NCI-H2107 (cell line): ENCODE measurements at places on chromosomes 2 and 18.
A peak's percentile ranks its signal among the peaks of the same experiment; 100 is the strongest.

DNA sequence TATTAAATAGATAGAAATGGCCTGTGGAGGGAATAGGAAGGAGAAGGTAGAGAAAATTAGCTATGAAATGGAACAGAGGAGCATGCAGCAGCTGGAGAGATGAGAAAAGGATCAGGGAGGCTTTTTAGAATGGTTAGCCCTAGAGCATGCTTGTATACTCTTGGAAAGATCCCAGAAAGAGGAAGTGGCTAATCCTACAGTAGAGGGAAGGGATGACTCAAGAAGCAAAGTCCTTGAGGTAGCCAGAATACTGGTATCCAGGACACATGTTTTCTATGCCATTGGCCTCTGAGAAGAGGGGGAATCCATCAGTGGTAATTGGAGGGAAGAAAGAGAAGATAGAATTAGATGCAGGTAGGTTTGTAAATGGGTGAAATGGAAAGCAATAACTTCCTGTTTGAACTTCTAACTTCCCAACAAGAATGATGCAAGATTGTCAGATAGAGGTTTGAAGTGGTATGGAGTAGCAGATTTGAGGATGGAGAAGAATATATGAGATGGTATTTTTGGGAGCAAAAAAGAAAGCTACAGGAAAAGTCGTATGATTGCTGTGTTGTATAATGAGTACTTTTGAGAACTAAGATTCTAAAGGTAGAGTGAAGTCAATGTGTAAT, 17.1 kb upstream of the OSBPL6 start:
- DNase-seq: no peak

DNA sequence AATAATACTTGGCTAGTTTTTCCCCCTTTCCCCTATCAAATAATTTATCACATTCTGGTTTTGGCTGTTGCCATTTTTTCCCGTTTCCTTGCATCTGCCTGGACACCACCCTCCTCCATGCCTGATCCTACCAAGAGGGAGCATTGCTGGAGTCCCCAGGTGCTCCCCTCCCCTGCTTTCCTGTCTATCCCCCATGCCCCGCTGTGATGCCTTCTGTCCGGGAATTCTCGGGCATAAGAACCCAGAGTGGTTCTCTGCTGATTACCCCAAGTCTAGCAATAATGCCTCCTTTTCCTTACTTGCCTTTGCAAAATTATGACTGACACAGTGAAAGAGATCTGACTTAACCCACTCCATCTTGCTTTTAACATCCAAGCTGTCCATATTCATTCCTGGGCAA, 248.0 kb upstream of the PXDN start:
- no peak for DNase-seq

DNA sequence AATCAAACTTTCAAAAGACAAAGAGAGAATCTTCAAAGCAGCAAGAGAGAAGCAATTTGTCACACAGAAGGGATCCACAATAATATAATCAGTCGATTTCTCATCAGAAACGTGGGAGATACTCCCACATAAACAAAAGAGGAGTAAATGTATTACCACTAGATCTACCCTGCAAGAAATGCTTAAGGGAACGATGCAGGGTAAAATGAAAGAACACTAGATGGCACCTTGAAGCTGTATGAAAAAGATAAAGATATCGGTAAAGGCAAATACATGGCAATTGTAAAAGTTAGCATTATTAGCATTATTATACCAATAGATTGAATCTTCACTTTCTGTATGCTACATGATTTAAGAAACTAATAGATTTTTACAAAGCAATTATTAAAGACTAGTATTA, 677.0 kb downstream of the SUCLG1 start:
- DNase-seq: no peak

DNA sequence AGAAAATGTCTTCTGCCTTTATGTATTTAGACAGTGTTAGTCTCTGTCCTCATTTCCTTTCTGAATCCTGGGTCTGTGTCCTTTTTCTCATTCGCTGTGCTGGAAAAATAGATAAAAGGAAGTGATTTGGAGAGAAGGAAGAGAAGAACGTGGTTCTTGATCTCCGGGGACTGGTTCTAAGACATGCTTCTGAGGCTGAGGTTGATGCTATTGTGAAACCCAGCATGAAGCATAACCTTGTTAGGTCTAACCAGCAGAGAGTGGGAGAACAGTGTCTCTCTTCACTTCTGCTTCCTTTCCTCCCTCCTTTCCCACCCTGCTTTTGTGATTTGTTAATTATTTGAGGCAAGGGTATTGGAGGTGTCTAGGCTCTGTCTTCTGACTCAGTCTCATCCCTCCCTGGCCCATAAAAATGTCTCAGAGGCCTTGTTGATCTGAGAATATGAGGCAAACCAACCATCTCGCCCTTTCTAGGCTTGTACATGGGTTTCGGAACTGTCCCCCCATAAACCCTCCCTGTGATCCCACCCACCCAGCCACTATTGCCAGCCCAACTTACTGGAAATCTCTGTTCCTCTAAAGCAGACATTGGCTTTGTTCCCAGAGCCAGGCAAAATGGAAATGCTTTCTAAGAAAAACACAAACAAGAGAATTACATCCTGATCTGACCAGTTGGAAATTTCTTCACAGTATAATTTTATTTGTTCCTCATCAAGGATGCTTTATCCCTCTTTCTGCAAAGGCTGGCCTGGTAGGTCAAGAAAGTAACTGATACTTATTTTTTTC, 360.6 kb upstream of the TNP1 start:
- no peak for DNase-seq

DNA sequence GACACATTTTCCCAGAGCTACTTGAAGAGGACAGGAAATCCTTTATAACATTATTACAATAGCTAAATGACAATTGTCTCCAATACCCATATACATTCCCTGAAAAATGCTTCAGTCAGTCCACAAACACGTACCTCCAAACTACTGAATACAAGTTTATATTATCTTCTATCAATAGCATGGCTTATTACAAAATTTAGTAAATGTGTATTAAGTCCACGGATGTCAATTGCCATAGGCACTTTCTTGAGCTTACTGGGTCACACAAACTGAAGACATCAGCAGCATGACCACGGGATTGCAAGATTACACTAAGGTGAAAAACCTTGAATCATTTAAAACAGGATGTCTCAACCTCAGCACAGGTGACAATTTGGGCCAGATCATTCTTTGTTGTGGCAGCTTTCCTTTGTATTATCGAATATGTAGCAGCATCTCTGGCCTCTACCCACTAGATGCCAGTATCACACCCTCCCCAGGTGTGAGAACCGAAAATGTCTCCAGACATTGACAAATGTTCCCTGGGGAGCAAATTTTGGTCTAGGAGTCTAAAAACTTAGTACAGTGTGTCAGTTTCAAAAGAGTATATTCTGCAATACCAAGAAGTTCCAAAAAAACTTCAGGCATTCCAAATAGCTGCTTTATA, 1.4 kb downstream of the MBD2 start:
- peak; percentile 43 for DNase-seq

GRCh38 chr2:118642501-118642900, 204.9 kb downstream of the EN1 start:
- no peak for DNase-seq

- no peak for DNase-seq
Observed at GRCh38 chr2:156537141-156537540, 101.0 kb downstream of the GPD2 start.

DNA sequence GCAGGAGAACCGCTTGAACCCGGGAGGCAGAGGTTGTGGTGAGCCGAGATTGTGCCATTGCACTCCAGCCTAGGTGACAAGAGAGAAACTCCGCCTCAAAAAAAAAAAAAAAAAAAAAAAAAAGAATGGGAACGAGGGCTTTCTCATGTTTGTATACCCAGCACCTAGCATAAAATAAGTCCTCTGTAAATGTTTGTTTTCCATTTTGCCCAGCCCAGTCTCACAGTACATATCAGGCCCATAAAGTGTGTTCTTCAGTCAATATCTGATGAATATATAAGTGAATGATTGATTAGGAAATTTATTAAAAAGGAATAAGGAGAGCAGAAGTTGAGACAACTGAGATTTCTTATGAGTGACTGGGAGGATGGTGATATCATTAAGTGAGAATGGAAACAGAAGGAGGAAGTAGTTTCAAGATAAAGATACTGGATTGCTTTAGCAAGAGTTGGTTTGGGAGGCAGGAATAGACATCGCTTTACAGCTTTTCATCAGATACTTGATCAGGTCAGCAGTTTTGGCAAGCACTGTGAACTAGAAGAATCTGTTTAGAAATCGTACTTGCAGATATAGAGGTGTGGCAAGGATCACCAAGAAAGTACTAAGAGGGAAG, 327.5 kb downstream of the KIAA1328 start:
- DNase-seq: no peak

- no peak for DNase-seq
Observed at GRCh38 chr18:48949606-48950535, 894 bp downstream of the SMAD7 start.

DNA sequence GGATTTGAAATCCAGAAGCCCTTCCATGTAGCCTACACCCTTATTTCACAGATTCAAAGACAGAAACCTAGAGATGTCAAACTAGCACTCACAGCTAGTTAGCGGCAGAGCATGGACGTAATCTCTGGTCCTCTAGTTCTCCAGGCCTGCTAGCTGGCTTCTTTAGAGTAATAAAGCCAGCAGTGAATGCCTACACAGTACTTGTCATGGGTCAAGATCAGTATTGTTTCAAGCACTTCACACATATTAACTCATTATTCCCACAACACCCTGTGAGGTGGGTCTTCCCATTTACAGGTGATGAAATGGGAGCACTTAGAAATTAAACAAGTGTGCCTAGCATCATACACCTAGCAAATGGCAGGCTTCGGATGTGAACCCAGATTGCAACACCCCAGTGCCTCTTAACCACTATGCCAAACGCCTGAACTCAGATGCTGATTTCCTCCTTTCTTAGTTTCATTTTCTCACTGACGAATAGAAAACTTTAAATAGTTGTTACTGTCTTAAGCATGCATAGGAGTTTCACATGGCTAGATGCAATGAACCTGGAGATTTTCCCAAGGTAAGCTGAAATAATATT, 14.5 kb upstream of the ZBTB14 start:
- no peak for DNase-seq

GRCh38 chr18:41545091-41545888, 409.7 kb upstream of the PIK3C3 start:
- DNase-seq: no peak

- no peak for DNase-seq
Observed at GRCh38 chr18:9172506-9173127, 36.0 kb downstream of the ANKRD12 start.
